GDM1 (cell line): ENCODE measurements at places on chromosomes 7 and 10.

DNA sequence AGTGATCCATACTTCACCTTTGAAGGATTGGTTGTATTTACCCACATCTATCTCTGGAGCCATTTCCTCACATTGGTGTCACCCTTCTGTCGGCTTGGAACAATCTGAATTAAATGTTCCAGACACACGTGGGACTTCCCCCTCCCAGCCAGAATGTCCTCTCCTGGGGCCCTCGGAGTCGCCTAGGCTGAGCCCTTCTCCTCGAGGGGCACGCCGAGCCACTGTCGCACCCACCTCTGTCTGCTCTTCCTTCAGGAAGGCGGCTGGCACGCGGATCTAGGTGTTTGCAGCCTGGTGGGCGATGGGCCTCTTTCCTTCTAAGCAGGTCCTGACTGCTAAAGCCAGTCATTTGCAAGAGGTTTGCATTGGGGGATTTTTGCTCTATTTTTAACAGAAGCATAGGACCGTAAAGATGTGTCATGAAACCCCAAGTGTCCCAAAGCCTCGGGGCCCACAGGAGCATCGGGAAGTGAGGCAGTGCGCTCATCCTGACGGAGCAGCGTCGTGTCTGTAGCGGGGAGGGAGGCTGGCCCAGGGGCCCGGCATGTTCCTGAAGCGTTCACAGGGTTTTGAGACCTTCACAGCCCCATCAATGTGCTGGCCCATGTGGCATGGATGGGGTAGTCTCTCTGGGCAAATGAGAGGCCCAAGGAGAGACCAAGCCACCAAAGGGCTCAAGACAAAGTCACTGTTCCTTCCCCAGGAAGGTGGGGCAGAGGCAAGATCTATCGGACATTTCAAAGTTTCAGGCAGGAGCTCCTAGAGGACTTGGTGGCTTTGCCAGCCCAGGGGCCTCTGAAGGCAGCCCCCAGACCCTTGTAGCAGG, 86.7 kb downstream of the RGS10 start:
- no peak for DNase-seq

- no peak for DNase-seq
Observed at GRCh38 chr10:115604627-115605026, 511.5 kb downstream of the ATRNL1 start.

GRCh38 chr10:113954409-113954808, 89.3 kb upstream of the ADRB1 start:
- no peak for DNase-seq

DNA sequence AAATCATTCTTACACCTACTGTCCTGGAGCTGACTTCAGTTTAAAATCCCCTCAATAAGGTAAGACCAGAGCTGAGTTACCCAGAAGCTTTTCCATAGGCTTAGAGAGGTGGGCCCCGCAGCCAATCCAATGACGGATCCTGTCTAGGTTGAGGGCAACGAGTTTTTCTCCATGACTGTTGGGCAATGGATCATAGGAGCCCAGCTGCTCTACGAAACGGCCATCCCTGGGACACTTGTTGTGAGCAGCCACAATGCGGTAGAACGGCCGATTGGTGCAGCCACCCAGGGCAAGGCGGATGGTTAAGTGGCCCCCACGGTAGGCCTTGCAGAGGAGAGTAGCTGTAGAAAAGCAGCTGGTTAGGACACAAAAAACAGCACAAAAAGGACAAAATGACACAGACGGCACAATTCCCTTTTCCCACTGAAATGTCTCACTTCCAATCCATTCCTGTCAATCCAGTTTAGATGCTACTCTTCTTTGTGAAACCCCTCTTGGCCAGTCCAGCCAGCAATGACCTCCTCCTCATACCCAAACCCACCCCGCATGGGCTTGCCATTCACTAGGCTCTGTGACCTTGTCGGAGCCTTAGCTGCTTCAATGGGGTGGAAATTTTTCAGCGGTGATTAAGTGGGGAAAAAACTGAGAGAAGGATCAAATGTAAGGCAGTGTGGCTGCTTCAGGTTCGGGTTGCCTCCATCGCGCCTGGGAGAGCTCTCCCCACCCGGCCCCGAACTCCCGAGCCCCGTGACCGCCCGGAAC, 580 bp downstream of the MRPS16 start:
- DNase-seq = no peak

DNA sequence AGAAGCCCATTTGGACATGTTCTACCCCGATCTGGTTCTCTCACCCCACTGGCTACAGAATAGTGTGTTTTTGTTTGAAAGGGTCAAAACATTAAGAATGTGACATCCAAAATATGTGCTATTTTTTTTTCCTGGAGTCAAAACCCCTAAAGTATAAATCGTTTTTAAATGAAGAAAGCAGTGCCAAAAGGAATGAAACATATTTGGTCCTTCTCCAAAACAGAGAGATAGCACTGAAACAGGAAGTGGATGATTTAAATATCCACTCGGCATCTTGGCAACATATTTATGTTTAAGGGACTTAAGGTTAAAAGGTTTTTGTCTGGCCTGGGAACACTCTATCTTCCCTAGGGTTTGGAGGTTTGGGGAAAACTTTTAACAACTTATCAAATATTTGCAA, 32.3 kb downstream of the CALD1 start:
- DNase-seq = no peak
